ENCODE measurements at places on chromosomes 12 and 14.

DNA sequence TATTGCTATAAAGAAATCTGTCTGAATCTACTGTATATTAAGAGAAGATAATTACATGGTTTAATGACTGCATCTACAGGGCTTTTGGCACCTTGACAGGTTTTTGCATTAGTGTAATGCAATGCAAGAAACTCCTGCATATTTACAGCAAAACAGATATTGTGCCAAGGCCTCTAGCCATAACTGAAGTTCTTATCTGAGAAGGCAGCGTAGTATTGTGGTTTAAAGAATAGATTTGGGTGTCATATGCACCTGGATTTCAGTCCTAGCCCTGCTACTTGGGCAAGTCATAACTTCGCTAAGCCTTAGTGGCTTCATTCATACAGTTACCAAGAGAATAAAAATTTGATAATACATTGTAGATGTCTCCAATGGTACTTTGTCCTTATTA lies 350.1 kb downstream of the CCDC91 start:
- DNase-seq = no peak

- DNase-seq = no peak
Observed at GRCh38 chr12:51393676-51394545, 2.7 kb upstream of the GALNT6 start.

- no peak for DNase-seq
Observed at GRCh38 chr12:29710104-29710503, 73.6 kb downstream of the TMTC1 start.

GRCh38 chr12:93704122-93704521 lies 26.9 kb downstream of the CRADD start:
- no peak for DNase-seq

GRCh38 chr14:106024983-106025604 lies 498.7 kb downstream of the TMEM121 start:
- no peak for DNase-seq
